Stimulated activated memory B cell treated with anti-CD40 and anti-IgM and Interleukin-4, amounts not matched to agents 10 μg/mL and 1 μg/mL and 100 μg/mL, for 72 hours (primary cell): ENCODE measurements at places on chromosomes 5 and 9.

- ATAC-seq = no peak
Observed at GRCh38 chr9:15485836-15486666, 24.7 kb downstream of the PSIP1 start.

DNA sequence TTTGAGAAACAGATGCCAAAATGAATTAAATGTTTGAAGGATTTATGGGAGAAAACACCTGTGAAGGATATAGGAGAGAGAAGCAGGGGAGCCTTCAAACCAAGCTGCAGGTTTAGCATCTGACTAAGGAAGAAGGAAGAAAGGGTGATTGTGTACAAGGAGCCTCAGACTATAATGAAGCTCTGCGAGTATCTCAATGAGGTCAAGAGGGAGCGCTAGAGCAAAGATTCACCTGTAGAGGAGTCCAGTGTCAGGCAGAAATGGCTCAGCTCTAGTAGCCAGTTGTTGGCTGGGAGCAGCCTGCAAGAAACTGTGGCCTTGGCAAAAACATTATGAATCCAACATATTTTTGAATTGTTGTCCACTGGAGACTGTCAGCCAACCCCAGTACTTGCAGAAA, 20.0 kb upstream of the GHR start:
- ATAC-seq = no peak

GRCh38 chr5:73412597-73412988, 36.0 kb downstream of the FOXD1 start:
- ATAC-seq = no peak

GRCh38 chr9:6150483-6150882, 65.1 kb upstream of the IL33 start:
- no peak for ATAC-seq

DNA sequence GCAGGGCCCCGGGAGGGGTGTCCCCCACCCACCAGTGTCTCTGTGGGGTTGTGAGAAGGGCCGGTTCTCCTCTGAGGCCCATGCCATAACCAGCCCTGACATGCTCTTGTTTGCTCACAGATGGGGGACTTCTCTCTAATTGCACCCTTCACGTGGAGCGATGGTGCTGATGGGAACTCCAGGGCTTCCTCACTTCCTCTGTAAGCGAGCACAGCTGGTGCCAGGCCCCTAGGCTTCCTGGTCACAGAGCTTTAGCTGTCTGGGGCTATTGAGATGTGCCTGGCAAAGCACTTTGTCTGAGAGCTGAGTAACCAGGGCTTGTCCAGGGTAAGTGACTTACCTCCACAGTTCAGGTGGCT, 36.4 kb downstream of the PHF2 start:
- ATAC-seq = peak; percentile 92
